ENCODE measurements at places on chromosomes 3 and 15. TPM values are rescaled to one million over a fixed set of nuclear protein-coding genes. Genes with fewer than 3 reads are reported as not detected.

DNA sequence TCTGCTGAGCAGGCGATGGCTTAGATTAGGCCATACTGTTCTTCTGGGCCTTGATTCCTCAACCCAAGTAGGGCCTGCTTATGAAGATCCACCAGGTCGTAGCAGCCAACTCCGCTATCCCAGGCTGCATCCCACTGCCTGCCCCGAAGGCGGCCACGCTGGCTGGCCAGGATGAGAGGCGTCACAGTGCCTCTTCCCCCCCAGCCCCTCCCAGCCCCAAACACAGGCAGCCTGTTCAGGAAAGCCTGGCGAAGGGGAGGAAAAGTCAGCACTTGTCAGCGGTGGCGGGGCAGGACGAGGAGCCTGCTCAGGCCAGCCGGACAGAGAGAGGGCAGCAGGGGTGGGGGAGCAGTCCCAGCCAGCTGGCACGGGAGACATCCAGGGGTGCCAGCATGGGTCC is 11.2 kb downstream of the PTH1R start:
- DNase-seq: no peak

DNA sequence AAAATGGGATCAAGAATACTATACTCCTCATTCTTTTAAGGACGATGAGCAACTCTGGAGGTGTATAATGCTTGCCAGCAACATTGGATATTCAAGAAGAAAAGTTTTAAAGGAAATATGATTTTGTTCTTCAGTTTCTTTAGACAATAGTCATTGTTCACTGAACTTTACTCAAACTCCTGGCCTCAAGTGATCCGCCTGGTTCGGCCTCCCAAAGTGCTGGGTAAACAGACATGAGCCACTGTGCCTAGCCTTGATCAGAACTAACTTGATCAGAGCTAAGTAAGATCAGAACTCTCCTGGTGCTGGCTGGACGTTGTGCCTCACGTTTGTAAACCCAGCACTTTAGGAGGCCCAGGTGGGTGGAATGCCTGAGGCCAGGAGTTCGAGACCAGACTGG is 12.6 kb downstream of the EFCAB12 start:
- no peak for DNase-seq

- no peak for DNase-seq
Observed at GRCh38 chr15:20645956-20646355, 104.4 kb upstream of the GOLGA6L6 start.

DNA sequence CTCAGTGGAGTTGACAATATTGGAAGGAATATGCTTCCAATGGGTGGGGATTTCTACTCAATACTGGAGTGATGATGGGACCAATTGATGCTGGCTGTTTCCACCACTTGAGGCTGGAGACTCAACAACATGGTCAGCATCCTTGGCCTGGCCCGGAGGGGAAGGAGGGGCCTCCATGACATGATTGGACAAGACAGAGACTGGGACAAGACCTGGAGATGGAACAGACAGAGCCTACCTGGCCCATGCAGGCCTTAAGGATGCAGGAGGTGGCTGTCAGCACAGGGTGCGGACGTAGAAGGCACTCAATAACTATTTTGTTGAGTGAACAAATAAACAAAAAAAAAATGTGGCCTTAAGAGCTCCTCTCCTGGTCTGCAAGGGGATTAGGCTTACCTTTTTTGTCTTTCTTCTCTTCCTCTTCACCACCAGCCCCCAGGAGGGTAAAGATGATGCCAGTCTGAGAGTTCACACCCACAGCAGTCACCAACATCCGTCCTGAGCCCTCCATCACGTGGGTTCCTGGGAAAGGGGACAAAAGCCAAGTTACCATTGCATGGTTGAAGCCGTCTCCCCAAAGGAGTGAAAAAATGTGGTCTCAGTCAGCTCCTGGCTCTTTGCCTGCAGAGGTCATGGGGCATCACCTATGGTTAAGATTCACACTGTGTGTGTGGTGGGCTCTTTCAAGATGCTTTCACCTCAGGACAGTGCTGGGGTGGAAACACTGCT is 67.1 kb upstream of the SEC13 start:
- no peak for DNase-seq

- no peak for DNase-seq
Observed at GRCh38 chr3:164360738-164361406, 717.4 kb downstream of the SI start.

DNA sequence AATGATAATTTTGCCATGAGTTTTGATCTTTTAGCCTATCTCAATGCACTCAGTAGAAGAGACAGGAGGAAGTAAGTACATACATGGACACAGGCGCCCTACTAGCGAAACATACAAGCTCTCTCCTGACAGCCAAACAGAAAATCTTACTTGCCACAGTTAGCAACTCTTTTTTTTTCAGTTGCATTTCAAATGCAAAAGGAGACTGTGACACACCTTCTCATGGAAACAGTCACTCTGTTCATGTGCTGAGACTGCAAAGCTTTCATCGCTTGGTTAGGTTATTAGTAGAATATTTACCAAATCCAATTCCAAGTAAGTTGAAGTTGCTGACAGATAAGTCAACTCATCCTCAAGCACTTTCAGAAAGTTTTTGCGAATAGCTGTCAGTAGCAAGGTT is 223.3 kb downstream of the FOXP1 start:
- DNase-seq: no peak

DNA sequence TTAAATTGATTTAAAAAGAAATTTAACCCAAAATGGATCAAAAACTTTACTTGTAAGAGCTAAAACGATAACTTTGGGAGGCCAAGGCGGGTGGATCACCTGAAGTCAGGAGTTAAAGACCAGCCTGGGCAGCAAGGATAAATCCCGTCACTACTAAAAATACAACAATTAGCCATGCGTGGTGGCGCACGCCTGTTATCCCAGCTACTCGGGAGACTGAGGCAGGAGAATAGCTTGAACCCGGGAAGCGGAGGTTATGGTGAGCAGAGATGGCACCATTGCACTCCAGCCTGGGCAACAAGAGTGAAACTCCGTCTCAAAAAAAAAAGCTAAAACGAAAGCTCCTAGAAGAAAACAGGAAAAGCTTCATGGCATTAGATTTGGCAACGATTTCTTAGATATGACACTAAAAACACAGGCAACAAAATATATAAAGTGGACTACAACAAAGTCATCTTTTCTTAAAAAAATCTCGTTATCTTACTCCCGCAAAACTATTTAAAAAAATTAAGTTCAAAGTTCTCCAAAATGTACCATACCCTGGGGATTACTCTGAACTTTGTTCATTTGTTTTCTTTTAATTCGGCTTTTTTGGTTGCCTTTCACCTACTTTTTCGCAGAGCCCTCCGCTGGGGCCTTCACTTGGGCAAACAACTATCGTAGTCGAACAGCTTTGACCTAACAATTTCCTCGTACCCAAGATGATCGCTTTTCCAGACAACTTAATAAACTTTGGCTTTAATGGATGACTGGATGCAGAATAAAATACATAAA is 2.9 kb downstream of the HDDC3 start:
- DNase-seq: no peak

GRCh38 chr3:149784064-149784704 is 8.2 kb downstream of the ANKUB1 start:
- no peak for DNase-seq

DNA sequence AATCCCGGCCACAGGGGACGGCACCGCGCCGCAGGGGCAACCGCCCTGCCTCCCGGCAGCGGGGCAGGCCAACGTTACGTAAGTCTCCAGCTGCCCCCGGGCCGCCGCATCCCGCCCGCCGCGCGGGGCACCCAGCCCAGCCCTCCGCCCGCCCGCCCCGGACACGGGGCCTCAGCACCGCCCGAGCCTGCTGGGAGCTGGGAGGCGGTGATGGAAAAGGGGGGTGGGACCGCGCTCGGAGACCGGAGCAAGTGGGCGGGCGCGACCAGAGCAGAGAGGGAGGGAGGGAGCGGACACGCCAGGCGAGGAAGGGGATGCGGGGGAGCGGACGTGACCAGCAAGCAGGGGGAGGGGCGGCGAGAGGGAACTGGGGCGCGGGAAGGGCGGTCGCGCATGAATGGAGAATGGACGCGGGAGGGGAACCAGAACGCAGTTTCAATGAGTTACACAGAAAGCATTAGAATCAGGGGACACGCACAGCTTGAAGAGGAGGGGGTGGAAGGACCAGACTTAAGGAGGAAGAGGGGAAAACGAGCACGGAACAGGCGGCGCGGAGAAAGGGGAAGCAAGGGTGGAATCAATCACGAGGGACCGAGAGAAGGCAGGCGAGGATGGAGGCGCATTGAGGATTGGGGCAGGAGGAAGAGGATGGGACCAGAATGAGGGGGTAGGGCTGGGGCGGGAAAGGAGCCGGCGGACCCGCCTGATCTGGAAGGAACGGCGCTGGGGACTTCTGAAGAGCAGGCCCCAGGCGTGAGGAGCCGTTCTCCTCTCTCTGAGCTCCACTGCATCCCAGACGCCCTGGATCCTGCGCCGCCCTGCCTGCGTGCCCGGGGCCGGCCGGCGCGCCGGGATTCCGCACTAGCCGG is 559 bp downstream of the PKM start:
- peak; percentile 90 for DNase-seq

GRCh38 chr15:98866511-98866910 is 141.1 kb downstream of the PGPEP1L start:
- DNase-seq: no peak

- no peak for DNase-seq
Observed at GRCh38 chr3:121153851-121154250, 245.8 kb downstream of the STXBP5L start.

DNA sequence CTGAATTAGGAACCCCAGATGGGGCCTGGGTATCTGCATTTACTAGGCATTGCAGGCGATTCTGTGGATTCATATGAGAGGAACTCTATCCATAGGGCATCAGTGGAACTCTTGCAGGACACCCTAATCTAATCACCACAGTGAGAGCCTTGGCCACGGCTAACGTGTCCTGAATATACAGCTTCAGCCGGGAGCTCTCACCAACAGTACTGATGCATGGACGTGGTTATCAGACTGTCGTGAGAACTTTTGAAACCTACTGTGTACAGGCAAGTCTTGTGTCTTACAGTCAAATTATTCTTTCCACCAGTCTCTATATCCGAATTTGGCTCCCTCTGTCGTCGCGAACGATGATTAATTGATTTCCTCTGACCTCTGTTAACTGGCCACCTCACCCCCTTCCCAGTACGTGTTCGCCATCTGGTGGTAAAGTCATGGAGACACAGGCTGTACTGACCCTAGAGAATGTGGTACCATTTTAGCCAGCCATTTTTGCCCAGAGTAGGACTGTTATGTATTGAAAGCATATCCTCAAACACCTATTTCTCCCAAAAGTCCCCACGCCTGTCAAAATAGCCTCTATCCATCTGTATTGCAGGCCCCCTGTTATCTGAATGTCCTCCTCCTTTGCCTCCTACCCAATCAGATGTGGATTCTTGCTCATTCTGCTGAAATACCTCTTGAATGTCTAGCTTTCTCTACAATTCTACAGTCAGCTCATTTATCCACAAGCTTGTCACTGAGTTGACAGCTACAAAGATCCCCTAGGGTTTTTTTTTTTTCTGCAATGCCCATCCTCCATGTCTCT is 39.7 kb downstream of the GLDN start:
- peak; percentile 15 for DNase-seq

ZPLD1 gene
- not detected for total RNA-seq

GRCh38 chr3:25568525-25569078 is 96.1 kb downstream of the TOP2B start:
- DNase-seq: no peak

NEK10 gene
- 9.1 TPM for total RNA-seq

DNA sequence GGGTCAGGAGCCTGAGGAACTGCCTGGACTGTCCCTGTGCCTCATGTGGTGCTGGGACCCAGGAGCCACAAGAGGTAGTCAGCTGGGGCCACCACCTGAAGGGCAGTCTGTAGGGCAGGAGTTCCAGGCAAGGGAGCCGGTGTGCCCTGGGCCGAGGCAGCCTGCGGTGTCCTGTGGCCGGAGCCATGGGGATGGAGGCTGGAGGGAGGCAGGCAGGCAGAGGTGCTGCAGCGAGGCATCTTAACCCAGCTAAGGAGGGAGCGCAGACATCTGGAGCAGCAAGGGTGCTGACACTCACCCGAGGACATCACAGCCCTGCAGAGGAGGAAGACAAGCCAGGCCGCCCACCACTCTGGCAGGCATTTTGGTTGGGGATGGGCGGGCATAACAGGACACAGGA is 77.8 kb downstream of the DNAJB8 start:
- no peak for DNase-seq

- DNase-seq: no peak
Observed at GRCh38 chr3:94301366-94301765, 238.5 kb downstream of the NSUN3 start.

ITIH1 gene
- 3.5 TPM for total RNA-seq

DNA sequence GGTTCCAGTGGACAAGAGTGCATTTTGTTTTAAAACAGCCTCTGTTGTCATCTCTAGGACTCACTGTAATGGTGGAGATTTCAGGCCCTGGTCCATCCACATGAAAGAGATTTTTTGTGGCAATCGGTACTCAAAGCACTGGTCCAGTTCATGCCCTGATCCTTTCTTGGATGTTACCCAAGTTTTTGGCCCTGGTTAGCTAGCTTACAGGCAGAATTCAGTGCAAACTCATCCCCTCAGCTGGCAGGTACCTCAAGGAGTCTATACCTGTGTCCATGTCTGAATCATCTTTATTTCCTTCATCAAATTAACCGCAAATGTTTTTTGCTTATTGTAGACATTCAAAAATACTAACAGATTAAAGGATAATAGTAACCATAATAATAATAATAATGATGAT is 13.7 kb upstream of the MEF2A start:
- no peak for DNase-seq

DNA sequence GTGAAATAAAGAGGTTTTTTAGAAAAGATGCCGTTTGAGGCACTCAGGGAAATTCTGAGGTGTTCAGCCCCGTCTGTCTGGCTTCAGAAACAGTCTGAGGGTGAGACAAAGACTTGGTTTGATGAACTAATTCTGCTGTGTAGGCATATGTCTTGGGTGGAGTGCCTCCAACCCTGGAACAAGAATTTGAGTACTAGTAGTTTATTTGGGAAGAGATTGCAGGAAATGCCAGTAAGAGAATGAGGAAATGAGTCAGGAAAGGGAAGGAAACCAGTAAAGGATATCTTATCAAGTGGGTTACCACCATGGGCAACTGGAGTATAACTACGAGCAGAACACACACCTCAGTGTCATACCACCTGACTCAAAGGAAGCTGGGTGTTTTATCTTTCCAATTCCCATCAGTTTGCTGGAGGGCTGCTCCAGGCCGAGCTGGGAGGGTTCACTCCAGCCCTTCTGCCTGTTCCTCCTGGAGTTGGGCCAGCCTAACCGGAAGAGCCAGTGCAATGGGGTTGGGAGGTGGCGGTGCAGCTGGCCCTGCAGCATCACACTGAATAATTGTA is 75.3 kb downstream of the TGFBR2 start:
- DNase-seq: no peak

Data from prostate gland (tissue), 2 donors.